Kidney (tissue), 22 donors: ENCODE measurements at places on chromosomes 11 and 22. TPM values are rescaled to one million over a fixed set of nuclear protein-coding genes. Genes with fewer than 3 reads are reported as not detected.

The CHRDL2 gene
- total RNA-seq, result 2.0 TPM

The CD248 gene
- total RNA-seq, result 22.9 TPM

The NAALADL1 gene
- total RNA-seq, result 9.4 TPM

The NXPE2 gene
- 0.22 TPM for total RNA-seq

DNA sequence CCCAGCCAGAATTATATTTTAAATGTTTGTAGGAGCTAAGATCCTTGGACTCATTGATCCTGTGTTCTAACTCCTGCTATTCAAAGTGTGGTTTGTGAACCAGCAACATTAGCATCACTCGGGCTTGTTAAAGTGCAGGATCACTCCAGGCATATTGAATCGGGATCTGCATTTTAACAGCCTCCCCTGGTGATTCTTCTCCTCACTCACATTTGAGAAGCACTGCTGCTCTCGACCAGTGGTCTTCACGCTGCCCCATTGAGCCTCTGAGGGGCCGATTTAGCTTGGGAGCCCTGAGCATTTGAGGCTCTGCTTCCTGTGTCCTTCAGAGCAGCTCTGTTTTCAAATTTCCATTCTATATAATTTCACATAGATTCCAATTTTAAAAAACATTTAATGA, 10.9 kb downstream of the MADD start:
- no peak overlapping the region for H3K27ac ChIP-seq
- no peaks in the 10 kb centered on the region for H3K27me3 ChIP-seq
- no peak for DNase-seq
- no peak overlapping the region for H3K4me3 ChIP-seq

- H3K27me3 ChIP-seq, result no peaks in the 10 kb centered on the region
- H3K36me3 ChIP-seq, result no peaks in the 10 kb centered on the region
- H3K27ac ChIP-seq, result no peak overlapping the region
- H3K4me3 ChIP-seq, result no peak overlapping the region
These were observed 122.1 kb downstream of the NAV2 start for GRCh38 chr11:19834771-19835170.

DNA sequence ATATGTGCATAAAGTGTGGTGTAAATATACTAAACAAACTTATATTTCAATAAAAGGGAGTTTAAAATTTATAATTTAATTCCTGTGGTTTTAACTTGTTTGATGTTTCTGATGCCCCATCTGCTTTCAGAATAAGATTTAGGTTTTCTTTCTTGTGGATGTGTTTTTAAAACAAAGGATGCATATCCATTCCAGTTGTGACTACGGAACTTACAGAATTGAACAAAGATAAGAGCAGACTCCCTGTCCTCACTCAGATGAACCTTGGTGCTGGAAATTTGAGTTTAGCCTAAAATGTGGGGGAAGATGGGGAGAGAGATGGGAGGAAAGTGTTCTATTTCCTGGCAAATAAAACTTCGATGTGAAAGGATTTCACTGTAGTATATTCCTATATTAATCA, 2.5 kb downstream of the FJX1 start:
- no peak overlapping the region for H3K27ac ChIP-seq
- no peak for DNase-seq
- no peaks in the 10 kb centered on the region for H3K36me3 ChIP-seq
- H3K4me3 ChIP-seq, result no peak overlapping the region
- no peaks in the 10 kb centered on the region for H3K27me3 ChIP-seq

DNA sequence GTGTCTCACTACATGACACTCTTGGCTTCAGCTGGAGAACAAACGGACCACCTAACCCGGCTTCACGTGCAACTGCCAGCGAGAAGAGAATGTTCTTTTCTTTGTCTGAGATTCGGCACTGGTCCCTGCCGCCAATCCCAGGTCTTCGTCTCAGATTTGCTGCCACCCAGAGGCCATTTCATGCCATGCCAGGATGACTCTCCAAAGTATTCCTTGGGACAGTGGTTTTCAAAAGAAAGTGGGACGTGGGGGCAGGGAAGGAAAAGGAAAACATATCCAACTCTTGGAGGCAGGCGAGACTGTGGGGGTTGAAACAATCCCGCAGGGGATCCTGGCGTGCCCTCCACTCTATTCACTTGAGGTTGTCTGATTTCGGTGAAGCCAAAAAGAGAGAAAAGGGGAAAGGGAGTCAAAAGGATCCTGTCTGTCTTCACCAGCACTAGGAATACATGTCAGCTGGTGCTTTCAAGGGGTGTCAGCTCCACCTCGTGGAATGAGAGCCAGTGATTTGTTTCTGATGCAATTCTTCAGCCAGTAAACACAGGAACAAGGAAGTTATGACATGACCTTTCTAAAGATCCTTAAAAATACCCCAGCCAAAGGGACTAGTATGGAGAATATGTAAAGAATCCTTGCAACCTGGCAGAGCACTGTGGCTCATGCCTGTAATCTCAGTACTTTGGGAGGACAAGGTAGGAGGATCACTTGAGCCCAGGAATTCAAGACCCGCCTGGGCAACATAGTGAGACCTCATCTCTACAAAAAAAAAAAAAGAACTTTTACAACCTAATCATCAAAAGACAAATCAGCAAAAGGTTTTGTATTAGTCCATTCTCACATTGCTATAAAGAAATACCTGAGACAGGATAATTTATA, 41.0 kb upstream of the APLNR start:
- peak; percentile 81 for DNase-seq
- H3K27me3 ChIP-seq, result no peaks in the 10 kb centered on the region
- H3K4me1 ChIP-seq, result peaks cover 8% of the 10 kb centered on the region
- peak overlapping the region; percentile 26 for H3K27ac ChIP-seq

- H3K27ac ChIP-seq, result no peak overlapping the region
- DNase-seq, result no peak
These were observed 44.5 kb downstream of the SMCO4 start for GRCh38 chr11:93498641-93499040.

GRCh38 chr11:19723572-19724342, 11.1 kb downstream of the NAV2 start:
- H3K36me3 ChIP-seq, result no peaks in the 10 kb centered on the region
- no peaks in the 10 kb centered on the region for H3K27me3 ChIP-seq
- H3K27ac ChIP-seq, result no peak overlapping the region
- peaks cover 5% of the 10 kb centered on the region for H3K4me1 ChIP-seq
- peak; percentile 9 for DNase-seq
- H3K4me3 ChIP-seq, result no peak overlapping the region

- H3K27me3 ChIP-seq, result no peaks in the 10 kb centered on the region
- H3K36me3 ChIP-seq, result no peaks in the 10 kb centered on the region
- peaks cover 2% of the 10 kb centered on the region for H3K4me1 ChIP-seq
These were observed 51.1 kb upstream of the PARVG start for GRCh38 chr22:44129619-44129976.

GRCh38 chr22:36753120-36753802, 22.7 kb downstream of the IFT27 start:
- H3K27ac ChIP-seq, result no peak overlapping the region
- H3K4me1 ChIP-seq, result no peaks in the 10 kb centered on the region
- no peaks in the 10 kb centered on the region for H3K27me3 ChIP-seq
- H3K36me3 ChIP-seq, result no peaks in the 10 kb centered on the region
